ENCODE measurements at places on chromosomes 16 and 17.
A peak's percentile ranks its signal among the peaks of the same experiment; 100 is the strongest.

DNA sequence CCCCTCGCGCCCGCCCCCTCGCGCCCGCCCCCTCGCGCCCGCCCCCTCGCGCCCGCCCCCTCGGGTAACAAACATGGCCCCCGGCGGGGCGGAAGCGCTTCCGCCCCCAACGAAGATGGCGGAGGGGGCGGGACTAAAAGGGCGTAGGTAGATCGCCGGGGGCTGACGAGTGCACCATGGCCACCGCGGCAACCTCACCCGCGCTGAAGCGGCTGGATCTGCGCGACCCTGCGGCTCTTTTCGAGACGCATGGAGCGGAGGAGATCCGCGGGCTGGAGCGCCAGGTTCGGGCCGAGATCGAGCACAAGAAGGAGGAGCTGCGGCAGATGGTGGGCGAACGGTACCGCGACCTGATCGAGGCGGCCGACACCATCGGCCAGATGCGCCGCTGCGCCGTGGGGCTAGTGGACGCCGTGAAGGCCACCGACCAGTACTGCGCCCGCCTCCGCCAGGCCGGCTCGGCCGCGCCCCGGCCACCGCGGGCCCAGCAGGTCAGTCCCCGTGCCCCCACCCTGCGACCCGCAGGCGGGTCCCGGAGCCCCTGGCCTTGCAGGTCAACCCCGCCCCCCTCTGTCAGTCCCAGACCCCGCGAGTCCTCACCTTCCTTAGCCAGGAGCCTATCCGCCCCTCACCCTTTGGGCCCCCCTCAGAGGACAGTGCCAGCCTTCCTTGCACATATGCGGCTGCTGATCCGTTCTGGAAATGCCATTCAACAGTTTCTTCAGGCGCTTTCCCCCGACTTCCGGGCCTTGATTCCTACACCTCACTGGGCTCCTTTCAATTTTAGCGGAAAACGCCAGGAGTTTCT is at the start of gene COG1:
TSS of gene COG1 (plus strand) at position 162 of the 808 bp plus-strand sequence. CDS start at position 177, 15 bp downstream.
- peak; percentile 67 for DNase-seq

GRCh38 chr17:2837147-2837561 is 40.9 kb downstream of the RAP1GAP2 start:
- DNase-seq: no peak

DNA sequence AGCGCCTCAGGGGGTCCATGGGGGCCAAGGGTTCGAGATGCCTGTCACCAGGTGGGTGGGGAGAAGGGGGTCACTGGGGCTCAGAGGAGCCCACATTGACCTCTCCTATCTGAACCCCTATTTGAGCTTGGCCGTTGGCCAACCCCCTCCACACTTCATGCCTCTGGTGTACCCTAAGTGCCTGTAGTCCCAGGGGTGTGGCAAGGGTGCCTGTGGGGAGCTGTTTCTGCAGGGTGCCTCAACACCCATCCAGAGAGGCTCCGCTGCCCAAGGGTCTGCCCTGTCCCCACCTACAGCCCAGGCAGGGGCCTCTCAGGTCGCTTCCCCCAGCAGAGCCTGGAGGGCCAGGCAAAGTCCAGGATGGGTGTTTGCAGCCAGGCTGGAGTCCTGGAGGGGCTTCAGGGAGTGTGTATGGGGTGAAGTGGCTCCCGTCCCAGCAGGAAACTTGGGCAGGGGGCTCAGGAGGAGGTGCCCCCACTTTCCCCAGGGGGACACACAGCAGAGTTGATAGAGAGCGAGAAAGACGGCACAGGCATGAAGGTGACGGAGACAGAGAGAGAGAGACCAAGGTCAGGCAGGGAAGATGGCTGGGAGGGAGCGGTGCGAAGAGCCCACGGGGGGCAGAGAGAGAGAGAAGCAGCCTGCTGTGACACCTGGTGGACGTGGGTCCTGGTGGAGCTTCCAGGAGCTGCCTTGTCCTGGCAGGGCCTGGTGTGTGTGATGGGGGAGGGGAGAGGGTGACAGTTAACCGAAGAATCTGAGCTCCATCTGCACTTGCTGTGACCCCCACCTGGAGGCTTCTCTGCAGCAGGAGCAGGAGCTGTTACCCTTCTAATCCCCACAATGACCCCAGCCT is at the start of gene SEPTIN12:
TSS of gene SEPTIN12 (minus strand) at position 719 of the 856 bp plus-strand sequence. CDS start at position 19, 700 bp downstream.
- DNase-seq: no peak

- DNase-seq: peak; percentile 47
These were observed 143.8 kb upstream of the CRHR1 start for GRCh38 chr17:45640141-45640850.

DNA sequence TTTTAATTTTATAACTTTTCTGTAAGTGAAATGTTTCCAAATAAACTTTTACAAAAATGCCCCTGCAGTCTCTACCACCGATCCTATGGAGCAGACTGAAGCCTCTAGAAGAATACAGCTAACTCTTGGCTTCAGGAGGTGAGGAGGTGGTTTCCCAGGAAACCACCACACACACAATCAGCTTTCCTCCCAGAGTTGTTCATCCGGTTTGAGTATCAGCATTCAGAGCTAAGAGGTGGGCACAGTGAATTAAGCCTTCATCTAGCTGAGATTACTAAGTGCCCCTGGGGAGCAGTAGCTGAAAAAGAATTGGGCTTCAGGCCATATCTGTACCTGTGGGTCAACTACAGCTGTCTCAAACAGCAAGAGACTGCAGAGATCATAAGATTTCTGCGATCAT is 139.7 kb downstream of the AATF start:
- DNase-seq: no peak

GRCh38 chr16:30459456-30459855 is 13.1 kb upstream of the ITGAL start:
- no peak for DNase-seq

- DNase-seq: no peak
These were observed 113.2 kb downstream of the SOX9 start for GRCh38 chr17:72233986-72234385.

DNA sequence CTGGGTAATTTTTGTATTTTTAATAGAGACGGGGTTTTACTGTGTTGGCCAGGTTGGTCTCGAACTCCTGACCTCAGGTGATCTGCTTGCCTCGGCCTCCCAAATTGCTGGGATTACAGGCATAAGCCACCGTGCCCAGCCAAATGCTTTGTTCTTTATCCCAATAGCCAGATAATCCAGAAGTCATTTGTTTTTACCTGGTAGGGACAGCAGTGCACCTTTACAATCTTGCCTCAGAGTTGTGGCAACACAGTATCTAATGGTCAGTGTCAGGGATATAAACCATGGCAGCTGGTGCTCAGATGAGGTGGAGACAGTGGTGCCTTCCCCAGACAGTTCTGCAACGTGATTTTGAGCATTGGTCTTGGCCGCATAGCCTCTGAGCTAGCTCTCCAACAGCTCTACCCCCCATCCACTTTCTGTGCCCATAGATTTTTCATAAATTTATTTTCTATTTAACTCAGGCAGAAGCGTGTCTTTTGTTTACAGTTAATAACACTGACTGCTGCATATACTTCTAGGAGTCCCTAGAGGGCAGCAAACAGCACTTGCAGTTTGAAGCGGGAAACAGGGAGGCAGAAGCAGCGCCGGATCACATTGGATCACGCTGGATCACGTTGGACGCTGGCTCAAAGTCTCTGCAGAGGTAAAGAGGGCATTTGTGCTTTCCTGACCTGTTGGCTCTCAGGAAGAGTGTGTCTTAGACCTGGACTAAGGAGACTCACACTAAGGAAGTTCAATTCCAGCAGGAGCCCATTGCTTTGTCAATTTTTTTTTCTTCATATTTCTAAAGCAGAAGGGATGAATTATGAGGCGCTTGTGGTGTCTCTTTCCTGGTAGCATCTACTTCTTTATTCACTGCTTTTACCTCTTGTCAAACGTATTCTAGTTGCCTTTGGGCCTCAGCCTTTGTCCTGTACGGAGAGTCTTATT is 5.1 kb upstream of the GGT6 start:
- DNase-seq: no peak

GRCh38 chr16:11372829-11373306 is 27.6 kb downstream of the RMI2 start:
- DNase-seq: no peak

DNA sequence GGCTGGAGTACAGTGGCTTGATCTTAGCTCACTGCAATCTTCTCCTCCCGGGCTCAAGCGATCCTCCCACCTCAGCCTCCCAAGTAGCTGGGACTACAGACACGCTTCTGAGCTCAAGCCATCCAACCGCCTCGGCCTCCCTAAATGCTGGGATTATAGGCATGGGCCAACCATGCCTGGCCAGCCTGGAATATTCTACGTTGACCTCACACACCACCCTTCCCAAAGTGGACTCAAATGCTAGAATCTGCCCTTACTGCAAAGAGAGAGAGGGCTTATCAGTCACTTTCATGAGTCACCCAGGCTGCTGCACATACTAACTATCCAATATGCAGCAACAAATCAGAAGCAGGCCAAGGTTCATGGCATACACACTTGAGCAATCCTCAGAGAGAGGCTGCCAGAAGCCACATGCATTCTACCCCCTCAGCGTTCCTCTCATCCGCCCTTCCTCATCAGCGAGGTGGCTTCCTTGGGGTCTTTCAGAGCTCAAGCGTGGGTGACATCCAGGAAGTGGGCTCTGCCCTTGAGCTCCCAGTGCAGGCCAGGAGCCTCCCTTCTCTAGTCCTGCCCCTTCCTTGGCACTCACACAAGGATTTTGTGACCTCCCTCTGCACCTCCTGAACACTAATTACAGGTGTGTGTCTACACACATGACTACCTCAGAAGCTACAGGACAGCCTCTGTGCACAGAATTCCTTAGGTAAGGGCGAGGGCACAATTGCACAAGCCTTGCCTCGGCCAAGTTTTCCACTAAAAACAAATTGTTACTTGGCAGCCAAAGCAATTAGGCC is 24.8 kb upstream of the SIAH1 start:
- DNase-seq: no peak

GRCh38 chr17:8922928-8923327 is 42.6 kb downstream of the PIK3R5 start:
- DNase-seq: no peak

DNA sequence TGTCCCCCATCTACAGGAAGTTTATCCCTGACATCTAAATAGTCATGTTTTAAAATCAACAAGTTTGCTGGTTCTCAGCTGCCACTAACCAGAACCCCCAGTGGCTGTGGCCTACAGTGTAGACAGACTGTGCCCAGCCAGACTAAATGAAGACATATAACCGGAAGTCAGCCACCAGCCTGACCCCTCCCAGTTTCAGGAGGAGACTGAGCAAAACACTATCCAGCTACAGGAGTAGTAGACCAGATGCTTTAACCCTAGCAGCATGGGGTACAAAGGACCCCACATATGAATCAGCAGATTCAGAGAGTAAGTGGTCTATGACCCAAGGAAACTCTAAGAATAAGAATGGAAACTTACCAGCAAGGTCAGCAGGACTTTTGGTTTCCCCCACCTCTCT is 83.4 kb downstream of the HIC1 start:
- no peak for DNase-seq

GRCh38 chr17:45006927-45007461 is 38.9 kb upstream of the C1QL1 start:
- DNase-seq: no peak

DNA sequence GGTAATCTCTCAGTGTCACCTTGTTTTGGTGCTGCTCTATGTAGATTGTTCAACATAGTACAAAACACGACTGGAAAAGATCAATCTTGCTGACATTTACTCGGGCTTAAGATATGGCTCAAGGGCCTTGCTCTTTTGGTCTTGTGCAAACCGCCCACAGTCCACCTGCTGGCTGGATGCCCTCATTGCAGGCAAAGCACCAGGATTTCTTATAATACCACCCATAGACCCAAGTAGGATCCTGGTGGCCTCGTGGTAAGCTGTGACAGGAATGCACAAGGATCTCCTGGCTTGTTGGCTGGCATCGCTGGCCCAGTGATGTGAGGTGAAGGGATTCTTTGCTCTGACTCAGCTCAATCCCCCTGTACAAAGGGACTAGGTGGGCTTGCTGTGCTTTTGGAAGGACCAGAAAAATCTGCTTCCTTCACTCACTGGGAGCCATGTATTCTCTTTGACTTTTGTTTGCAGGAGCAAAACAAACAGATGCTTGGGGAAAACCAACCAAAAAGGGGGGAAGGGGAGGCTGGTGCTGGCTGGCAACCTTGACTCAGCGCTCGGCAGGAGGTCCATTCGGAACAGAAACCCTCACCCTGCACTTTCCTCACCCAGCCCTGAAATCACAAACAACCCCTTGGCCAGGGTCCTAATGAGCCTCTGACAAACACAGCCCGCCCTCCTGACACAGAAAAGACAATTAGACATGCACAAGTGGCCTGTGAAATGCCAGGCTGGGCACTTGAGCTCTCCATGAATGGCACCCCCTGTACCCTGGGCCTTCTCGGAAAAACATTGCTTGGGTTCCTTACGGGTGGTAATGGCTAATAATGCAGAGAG is 36.6 kb upstream of the MED9 start:
- DNase-seq: peak; percentile 52

DNA sequence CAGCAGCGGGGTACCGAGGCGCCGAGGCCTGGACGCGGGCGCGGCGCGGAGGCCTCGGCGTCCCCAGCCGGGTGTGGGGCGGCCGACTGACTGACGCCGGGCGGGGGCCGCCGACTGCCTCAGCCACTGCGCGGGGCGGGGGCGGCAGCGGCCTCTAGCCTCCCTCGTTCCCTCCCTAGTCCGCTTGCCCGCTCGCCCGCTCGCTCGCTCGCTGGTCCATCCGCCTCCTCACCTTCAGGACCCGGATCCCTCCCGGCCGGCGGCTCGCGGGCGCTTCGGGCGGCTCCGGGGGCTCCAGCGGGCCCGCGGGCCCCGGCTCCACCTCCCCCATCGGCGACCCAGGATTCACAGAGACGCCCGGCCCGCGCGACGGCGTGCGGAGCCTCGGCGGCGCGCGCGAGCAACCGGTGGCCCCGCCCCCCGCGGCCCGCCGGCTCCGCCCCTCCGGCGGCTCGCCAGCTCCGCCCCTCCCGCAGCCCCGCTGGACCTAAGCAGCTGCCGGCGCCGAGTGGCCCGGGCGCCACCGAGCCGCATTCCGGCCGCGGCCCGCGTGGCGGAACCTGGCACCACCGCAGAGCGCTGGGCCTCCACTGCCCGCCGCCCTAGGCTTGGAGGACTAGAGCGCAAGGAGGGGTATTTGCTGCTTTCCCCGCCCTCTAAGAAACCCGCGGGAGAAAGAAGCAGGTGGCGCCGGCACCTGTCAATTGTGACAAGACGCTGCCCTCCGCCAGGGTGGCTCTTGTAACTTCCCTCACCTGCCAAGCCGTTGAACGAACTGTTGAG is 773 bp downstream of the PHLPP2 start:
- DNase-seq: peak; percentile 46

- peak; percentile 43 for DNase-seq
These were observed 5.5 kb upstream of the KIF22 start for GRCh38 chr16:29784901-29785500.

DNA sequence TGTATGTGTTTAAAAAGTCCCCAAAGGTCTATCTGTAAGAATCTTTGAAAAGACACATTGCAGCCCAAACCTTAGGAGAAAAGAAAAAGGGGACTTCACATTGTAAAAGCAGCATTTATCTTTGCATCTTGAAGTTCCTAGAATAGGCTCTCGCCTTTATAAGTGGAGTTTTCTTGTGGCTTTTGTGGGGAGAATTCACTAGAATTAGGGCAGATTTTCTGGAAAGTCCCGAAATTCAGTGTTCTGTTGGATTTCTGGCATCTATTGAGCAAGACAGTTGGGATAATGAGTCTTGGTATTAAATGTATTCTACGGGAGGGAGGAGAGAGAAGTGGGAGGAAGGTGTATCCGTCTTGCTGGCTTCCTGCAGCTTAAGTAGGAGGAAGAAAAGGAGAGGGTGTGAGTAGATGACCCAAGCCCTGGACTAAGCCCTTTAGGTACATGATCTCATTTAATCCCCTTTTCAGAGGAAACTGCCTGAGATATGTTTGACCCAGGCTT is 62.6 kb downstream of the PRKCA start:
- DNase-seq: no peak

- no peak for DNase-seq
These were observed 502.8 kb downstream of the MAF start for GRCh38 chr16:79097771-79098170.
